ENCODE measurements at places on chromosomes 13 and 19. TPM values are rescaled to one million over a fixed set of nuclear protein-coding genes. Genes with fewer than 3 reads are reported as not detected.
A peak's percentile ranks its signal among the peaks of the same experiment; 100 is the strongest.

- peak overlapping the region; percentile 88 for H3K27ac ChIP-seq
- H3K4me1 ChIP-seq = no peaks in the 10 kb centered on the region
- H3K27me3 ChIP-seq = no peaks in the 10 kb centered on the region
- H3K4me3 ChIP-seq = peak overlapping the region; percentile 90
- DNase-seq = no peak
- H3K36me3 ChIP-seq = peaks cover 7% of the 10 kb centered on the region
Observed at GRCh38 chr19:38375098-38375493, 725 bp downstream of the PSMD8 start.

DNA sequence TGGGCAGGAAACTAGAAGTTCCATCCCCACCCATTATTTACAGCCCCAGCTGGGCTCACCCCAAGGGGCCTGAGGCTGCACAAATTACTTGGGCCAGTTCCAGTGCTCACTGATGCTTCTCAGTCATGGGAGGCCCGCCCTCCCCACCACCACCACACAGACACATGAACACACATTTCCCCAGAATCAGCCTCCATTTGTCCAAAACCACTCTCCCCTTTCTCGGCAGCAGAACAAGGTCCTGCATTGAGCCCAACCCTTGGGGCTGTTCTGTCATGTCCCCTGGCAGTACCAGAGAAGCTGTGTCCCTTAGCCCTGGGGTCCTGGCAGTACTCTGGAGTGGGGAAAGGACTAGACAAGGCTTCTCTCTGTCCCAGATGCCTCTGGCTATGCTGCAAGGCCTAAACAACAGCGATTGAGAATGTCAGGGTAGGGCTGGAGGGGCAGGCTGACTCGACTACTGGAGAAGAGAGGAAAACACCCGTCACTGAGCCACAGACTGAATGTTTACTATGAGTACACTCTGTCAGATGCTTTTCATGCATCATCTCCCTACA is 21.8 kb downstream of the SAMD4B start:
- no peak overlapping the region for H3K27ac ChIP-seq
- no peak for DNase-seq

GRCh38 chr19:44796701-44797115 is 12.2 kb upstream of the BCAM start:
- H3K27ac ChIP-seq = no peak overlapping the region
- H3K27me3 ChIP-seq = no peaks in the 10 kb centered on the region
- peaks cover 2% of the 10 kb centered on the region for H3K4me1 ChIP-seq
- peak; percentile 71 for DNase-seq
- no peak overlapping the region for H3K4me3 ChIP-seq

DNA sequence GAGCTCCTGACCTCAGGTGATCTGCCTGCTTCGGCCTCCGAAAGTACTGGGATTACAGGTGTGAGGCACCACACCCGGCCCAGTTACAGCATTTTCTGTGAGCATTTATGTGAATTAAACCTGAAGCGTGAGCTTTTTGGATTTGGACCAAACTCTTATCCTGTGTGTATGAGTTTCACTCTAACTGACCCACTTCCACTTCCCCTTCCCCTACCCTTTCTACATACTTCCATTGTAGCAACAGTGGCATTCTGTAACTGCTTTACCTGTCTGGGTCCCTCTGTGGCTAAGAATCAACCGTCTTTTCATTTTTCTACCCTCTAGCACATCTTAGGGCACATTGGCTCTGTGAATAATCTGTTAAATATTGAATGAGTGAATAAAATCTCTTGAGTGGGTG is 16.2 kb downstream of the FRY start:
- no peaks in the 10 kb centered on the region for H3K36me3 ChIP-seq
- peaks cover 4% of the 10 kb centered on the region for H3K4me1 ChIP-seq
- no peaks in the 10 kb centered on the region for H3K27me3 ChIP-seq

- no peaks in the 10 kb centered on the region for H3K4me1 ChIP-seq
- no peaks in the 10 kb centered on the region for H3K27me3 ChIP-seq
- no peak overlapping the region for H3K4me3 ChIP-seq
- DNase-seq = no peak
- no peak overlapping the region for H3K27ac ChIP-seq
Observed at GRCh38 chr19:32800754-32801153, 68.8 kb downstream of the SLC7A9 start.

- H3K36me3 ChIP-seq = no peaks in the 10 kb centered on the region
- H3K27ac ChIP-seq = no peak within 1 kb of the TSS
- H3K4me1 ChIP-seq = peaks cover 3% of the 10 kb centered on the region
- peaks cover 6% of the 10 kb centered on the region for H3K27me3 ChIP-seq
Observed at GRCh38 chr19:2702170-2703076, at the start of gene GNG7. TSS of gene GNG7 (minus strand) at chr19:2702694. CDS start at chr19:2520688, 182,006 bp downstream.

GRCh38 chr13:106038752-106039151 is 496.7 kb downstream of the EFNB2 start:
- H3K4me1 ChIP-seq = no peaks in the 10 kb centered on the region
- H3K27ac ChIP-seq = no peak overlapping the region
- no peaks in the 10 kb centered on the region for H3K27me3 ChIP-seq
- H3K36me3 ChIP-seq = no peaks in the 10 kb centered on the region
- no peak for DNase-seq

GRCh38 chr13:36706755-36707154 is 32.9 kb downstream of the SERTM1 start:
- H3K27ac ChIP-seq = no peak overlapping the region
- H3K36me3 ChIP-seq = no peaks in the 10 kb centered on the region
- no peak overlapping the region for H3K4me3 ChIP-seq
- no peaks in the 10 kb centered on the region for H3K4me1 ChIP-seq

DNA sequence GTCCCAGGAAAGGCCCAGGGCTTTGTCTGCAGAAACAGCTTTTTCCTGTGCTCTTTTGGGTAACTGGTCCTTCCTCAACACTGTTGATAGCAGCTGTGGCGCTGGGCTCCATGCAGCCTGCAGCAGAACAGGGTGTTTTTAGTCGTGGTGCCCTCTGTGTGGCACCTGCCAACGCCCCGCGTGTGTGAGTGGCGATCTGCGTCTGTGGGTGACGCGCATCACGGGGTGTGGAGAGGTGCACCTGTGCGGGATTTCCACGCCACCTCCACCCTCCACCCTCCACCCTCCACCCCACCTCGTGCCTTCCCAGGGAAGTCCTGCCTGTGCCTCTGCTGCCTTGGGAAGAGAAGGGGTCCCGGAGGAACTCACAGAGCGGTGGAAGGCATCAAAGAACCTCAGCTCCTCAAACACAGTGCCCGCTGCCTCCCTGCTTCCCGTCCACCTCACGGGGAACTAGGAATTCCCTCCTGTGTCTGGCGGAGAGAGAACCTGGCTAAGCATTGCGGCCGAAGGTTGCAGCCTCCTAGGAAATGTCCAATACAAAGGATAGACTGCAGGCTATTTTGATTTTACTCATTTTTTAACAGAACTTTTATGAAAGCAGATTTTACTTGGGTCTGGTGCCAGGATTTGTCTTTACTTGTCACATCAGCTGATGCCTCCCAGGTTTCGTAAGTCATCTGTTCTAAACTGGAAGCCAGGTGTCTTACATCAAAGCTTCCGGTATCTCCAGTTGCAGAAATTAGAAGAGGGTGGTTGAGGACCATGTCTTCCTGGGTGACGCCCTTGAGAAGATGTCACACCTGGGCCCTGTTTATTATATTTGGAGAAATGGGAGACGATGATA is 84.0 kb downstream of the ATP11A start:
- no peaks in the 10 kb centered on the region for H3K36me3 ChIP-seq
- H3K4me1 ChIP-seq = no peaks in the 10 kb centered on the region
- H3K27me3 ChIP-seq = no peaks in the 10 kb centered on the region
- DNase-seq = no peak
- no peak overlapping the region for H3K27ac ChIP-seq

GRCh38 chr13:45325806-45326205 is 15.2 kb downstream of the TPT1 start:
- H3K27me3 ChIP-seq = no peaks in the 10 kb centered on the region
- no peaks in the 10 kb centered on the region for H3K36me3 ChIP-seq
- H3K4me1 ChIP-seq = no peaks in the 10 kb centered on the region
- peak overlapping the region; percentile 34 for H3K27ac ChIP-seq
- no peak overlapping the region for H3K4me3 ChIP-seq

DNA sequence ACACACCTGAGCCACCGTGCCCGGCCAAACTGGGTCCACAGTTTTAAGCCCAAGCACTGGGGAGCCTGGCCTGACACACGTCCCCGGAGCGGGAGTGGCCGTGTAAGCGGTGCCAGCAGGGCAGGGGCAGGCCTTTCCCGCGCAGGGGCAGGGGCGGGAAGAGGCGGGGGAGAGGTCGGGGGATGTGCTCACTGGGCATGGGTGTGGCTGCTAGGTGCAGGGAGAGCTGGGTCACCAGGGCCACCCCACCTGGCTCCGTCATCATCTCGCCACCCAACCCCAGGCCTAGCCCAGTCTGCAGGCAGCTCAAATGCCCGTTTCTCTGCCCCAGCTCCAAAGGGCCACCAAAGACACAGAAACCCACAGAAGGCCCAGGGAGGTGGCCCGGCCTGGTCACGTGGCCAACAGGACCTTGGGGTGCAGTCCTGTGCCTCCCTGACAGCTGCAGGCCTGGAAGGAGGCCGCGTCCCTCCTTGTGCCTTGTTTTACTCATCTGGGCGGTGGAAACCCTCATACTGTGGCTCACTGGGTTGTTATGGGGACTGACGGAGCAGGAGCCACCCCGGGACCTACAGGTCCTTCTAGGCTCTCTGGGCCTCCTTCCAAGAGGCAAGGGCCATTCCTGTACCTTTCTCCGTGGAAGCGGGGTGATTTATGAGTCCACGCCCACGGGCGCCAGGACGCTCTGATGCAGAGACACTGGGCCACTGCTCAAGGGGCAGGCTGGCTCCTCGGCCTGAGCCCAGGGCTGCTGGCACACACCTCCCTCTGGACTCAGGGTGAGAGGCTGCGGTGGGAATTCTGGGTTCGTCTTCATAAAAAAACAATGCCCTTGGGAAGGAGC is 27.7 kb downstream of the MAP2K2 start:
- H3K27ac ChIP-seq = no peak overlapping the region
- H3K4me3 ChIP-seq = no peak overlapping the region
- H3K27me3 ChIP-seq = no peaks in the 10 kb centered on the region

- H3K4me1 ChIP-seq = peaks cover 27% of the 10 kb centered on the region
- H3K27me3 ChIP-seq = no peaks in the 10 kb centered on the region
- DNase-seq = no peak
- H3K4me3 ChIP-seq = peak overlapping the region; percentile 13
Observed at GRCh38 chr13:98265692-98266551, 88.9 kb upstream of the RNF113B start.

DNA sequence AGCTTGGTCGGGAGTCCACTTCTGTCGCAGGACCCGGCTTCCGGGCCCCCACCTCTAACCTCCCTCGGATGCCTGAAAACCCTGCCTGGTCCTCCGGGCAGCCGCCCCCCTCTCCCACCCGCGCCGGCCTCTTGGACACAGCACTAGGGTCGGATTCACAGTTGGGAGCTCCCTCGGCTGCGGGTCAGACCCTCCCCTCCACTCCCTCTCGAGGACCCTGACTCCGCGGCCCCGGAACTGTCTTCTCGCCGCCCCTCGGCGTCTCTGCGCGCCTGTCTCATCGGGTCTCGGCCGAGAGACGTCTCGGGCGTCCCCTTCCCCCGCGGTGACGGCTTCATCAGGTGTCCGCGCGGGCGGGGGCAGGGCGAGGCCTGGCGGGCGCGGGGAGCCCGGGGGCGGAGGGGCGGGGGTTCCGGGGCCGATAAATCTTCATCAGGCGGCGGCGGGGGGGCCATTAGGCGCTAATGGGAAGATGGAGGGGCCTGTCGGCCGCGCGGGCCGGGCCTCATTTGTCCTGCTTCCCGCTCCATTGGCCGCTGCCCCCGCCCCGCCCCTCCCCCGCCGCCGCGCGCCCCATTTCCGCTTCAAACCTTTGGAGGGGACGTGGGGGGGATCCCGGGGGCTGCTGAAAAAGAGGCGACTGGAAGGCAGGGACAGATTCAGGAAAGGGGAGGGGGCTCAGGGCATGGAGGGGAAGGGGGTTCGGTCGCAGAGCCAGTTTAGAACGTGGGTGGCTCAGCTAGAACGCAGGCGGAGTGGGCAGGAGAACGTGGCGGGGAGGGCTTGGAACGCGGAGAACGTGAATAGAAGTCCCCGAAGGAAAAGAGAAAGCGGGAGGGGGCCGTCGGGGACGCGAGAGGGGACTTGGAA is 11.8 kb upstream of the ERFL start:
- H3K4me3 ChIP-seq = no peak overlapping the region
- H3K4me1 ChIP-seq = no peaks in the 10 kb centered on the region
- H3K36me3 ChIP-seq = no peaks in the 10 kb centered on the region

LRRC25 gene
- 13.1 TPM for total RNA-seq

GFY gene
- total RNA-seq = not detected

CALR3 gene
- total RNA-seq = not detected

ZNF507 gene
- 23.5 TPM for total RNA-seq

GPI gene
- 257 TPM for total RNA-seq

ZNF835 gene
- 5.3 TPM for total RNA-seq

SULT2B1 gene
- 2.3 TPM for total RNA-seq
